ENCODE measurements at places on chromosomes 11 and 22.

DNA sequence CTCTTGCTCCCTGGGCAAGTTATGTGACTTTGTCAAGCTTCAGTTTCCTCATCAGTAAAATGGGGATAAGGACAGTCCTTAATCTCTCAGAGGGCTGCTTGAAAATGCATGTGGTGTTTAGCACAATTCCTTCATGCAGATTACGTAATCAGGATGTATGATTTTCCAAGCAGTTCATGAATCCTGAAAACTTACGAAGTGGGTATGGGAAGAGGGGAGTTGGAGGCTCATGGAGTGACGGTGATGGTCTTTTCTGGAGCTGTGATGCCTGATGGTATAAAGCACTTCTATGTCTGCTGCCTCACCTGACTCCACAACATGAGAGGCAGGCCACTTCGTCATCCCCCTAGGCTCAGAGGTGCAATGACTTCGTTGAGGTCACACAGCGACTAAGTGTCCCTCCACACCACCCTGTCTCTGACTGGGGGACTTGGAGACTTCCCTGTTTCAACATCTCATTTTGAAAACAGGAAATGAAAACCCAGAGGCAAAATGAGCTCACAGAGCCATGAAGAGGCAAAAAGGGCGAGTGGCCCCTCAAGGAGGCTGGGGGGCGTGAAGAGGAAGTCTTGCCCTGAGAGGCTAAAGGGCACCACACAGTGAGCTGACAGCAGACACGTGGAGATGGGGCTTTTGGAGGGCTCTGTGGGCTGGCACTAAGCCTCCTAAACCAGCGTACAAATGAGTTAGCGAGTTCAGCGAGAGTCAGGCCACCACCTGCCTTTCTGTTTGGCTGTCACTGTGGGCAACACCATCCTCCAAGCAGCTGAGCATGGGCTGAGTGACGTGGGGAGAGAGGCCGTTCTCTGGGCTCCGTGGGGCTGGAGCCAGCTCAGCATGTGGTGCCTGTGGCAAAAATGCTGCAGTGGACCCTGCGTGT, 10.1 kb downstream of the MCM5 start:
- no peak for DNase-seq

DNA sequence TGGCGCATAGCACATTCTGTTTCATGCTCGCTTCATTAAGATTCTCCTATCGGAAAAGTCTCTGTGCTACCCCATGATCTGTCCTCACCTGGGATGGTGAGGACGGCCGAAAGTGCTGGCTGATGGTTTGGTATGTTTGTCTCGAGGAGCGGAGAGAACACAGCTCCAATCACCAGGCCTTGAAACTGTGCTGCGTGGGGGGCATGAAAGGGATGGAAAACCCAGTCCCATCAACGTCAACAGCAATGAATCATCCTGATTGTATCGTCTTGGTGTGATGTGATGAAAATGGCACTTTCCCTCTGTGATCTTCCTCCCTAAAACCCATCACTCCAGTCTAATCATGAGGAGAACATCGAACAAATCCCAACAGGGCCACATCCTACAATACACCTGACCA, 8.4 kb downstream of the FXYD6 start:
- no peak for DNase-seq

GRCh38 chr11:102802341-102802740, 4.4 kb upstream of the MMP1 start:
- no peak for DNase-seq

GRCh38 chr11:82315093-82315492, 418.6 kb downstream of the FAM181B start:
- no peak for DNase-seq

DNA sequence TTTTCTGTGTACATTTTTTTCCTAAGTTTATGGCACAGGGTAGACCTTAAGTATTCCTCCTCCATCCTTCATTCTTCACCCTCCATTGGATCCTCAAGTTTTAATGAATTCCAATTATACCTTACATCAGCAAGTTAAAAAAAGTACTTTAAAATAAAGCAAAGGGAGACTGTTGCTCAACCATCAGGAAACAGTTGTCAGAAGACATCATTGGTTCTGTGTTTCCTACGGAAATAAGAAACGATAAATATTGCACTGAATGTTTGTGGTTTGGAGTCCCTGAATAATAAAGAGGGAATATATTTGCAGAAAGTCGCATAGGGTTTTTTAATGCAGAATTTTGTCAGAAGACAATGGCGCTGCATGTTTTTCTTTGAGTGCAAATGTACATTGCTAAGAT, 28.1 kb upstream of the LDHA start:
- no peak for DNase-seq

GRCh38 chr11:87397011-87397865, 359.5 kb downstream of the TMEM135 start:
- no peak for DNase-seq

GRCh38 chr11:36596880-36597279, 1.2 kb downstream of the RAG2 start:
- no peak for DNase-seq

GRCh38 chr11:77418971-77419597, 54.8 kb downstream of the PAK1 start:
- no peak for DNase-seq

DNA sequence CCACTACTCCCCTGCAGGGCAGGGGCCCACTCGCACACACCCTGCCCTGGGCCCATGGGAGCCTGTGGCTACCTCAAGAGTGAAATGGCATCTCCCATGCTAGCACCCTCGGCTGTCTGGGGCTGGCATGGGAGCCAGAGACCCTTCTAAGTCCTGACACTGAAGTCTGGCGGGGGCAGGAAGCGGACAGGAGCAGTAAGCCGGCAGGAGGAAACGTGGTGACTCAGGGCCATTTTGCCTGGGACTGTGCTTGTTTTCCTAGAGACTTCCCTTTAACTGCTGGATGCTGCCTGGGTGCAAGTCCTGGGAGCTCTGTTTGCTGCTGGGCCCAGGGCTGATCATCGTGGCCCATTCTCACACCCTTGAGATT, 16.8 kb downstream of the RELT start:
- no peak for DNase-seq

- no peak for DNase-seq
Observed at GRCh38 chr22:43996170-43996980, 27.7 kb upstream of the PARVB start.

DNA sequence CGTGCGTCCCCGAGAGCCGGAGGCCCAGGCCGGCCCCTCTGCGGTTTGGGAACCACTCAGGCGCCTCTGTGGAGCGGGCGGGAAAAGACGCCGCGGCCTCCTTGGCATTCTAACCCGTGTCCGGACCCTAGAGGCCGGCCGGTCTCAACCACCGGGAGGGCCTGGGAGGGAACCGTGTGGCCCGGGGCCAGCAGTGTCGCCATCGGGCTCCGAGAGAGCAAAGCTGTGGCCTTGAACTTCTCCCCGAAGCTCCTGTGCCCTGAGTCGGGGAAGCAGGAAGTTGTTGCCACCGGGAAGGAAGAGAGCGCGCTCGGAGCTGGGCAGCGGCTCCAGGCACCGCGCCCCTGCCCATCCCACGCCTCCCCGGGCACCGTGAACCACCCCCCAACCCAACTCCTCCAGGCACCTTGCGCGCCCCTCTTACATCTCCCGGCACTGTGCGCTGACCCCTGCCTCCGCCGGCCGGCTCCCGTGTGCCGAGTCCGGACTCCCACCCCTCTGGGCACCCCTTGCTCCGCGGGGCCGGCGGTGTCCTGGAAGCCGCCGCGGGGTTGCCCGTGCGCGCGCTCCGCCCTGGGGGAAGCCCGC, 80.0 kb upstream of the PPARA start:
- no peak for DNase-seq

DNA sequence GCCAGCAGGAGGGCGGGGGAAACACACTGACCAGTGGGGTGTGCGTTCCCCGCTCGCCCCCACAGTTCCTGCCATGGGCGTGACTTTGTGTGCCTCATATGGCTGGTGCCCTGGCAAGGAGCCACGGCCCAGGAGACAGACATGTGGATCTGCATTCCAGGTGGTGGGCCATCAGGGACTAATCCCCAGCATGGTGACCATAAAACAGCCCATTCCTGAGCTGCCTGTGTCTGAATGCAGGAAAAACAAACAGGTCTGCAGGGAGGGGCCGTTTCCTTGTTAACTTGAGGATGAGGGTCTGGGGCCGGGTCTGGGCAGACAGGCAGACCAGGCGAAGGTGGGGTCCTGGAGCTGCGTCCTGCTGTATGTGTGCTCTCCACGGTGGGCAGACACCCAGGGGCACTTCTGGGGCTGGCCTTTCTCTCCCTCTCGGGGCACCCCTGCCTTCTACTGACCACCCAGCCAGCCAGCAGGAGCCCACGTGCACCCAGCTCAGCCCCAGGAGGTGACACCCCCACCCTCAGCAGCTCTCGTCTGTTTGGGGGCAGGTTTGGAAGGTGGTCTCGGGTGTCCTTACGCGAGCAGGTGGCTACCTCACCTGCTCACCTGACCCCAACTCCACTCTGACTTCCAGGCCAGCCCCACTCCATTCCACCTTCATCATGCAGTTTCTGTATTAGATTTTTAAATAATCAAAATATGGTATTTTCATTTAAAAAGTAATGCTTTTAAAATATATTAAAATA, 120.3 kb downstream of the KCNQ1OT1 start:
- no peak for DNase-seq

GRCh38 chr11:68976563-68976962, 4.2 kb downstream of the MRGPRD start:
- DNase-seq: no peak

DNA sequence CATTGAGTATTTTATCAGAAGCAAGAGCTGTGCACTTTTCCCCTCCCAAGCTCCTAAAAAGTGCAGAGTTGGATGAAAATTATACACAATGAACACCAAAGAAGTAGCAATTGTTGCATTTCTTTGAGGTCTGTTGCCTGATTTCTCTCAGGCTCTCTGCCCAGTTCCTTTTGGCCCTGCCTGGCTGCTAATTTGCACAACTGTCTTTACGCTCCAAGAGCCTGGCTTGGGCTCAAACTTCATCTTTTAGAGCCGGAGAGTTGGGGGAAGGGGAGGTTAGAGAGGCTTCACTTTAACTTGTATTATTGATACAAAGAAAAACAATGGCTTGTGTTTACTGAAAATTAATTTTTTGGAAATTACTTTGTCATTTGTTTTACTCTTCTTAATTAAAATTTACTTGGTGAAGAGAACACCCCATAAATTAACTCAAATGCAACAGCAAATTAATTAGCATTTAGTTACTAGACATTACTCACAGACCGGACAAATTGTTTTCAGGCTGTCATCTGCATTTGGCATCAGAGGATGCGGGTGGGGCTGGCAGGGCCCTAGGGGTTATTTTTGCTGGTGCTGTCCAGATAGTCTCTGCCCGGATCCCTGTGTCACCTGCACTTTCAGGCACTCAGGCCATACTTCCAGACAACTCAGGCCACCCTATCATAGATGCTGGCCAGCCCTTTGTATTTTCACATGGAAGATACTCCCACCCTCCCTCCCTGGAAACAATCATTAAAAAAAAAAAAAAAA, 407.3 kb downstream of the NXPE2 start:
- no peak for DNase-seq

GRCh38 chr11:106131998-106132397, 54.5 kb downstream of the AASDHPPT start:
- no peak for DNase-seq

GRCh38 chr11:111627591-111627990, 25.3 kb downstream of the SIK2 start:
- no peak for DNase-seq

GRCh38 chr11:88657076-88657738, 319.7 kb upstream of the CTSC start:
- DNase-seq: no peak

DNA sequence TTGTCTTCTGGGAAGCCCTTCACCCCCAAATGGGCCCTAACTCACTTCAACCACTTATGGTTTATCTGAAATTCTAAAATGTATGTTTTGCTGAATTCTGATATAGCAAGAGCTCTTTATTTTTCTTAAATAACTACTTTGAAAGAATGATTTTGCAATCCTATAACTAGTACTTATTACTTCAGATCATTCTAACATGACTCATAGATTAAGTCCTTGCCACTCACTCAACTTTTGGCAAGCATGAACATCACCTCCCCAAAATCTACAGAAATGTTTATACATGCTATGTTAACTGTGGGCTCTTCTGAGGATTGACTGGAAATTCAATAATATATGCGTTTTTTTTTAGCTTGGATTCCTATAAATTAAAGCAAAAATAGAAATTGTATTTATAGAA, 367.4 kb upstream of the FAT3 start:
- DNase-seq: no peak

DNA sequence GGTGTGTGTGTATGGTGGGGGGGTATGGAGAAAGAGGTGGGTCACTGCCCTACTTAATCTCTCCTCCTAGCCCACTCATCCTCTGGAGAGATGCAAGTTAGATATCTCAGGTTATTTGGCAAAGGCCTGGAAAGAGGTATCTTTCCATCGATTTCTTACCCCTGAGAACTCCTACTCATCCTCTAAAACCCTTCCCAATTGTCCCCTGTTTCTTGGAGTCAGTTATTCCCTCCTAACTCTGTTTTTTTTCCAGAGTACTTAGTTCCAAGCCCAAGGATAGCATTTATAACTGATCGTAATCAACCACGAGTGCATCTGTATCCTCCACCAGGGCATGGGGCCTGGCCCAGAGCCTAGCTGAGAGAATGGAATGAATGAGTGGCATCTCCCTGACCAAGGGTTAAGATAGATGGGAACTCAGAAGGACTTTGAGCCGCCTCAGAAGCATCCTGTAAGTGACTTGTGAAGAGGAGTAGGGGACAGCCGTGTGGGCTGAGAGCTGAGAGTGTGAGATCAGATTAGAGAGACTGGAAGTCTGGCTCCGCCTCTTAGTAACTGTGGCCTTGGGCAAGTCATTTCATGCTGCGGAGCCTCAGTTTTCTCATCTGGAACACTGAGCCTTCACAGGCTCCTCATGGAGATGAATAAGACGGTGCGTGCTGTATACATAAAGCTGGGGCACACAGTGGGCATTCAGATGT, 16.2 kb downstream of the CD6 start:
- no peak for DNase-seq

GRCh38 chr11:71342951-71343827, 90.8 kb upstream of the SHANK2 start:
- no peak for DNase-seq

Measured in cortex of kidney (tissue), 1 donor.